Fibroblast of lung (primary cell): ENCODE measurements at places on chromosomes 3 and 15. TPM values are rescaled to one million over a fixed set of nuclear protein-coding genes. Genes with fewer than 3 reads are reported as not detected.

The FAM81A gene
- total RNA-seq = 0.26 and 0.33 TPM in 2 replicates

The RNF123 gene
- 19.5 and 27.1 TPM in 2 replicates for total RNA-seq

The A4GNT gene
- not detected in 2 replicates for total RNA-seq

The KY gene
- under 0.01 and 0.51 TPM in 2 replicates for total RNA-seq

The PLA1A gene
- under 0.01 and 0.26 TPM in 2 replicates for total RNA-seq

The BNC1 gene
- total RNA-seq = 7.7 and 14.2 TPM in 2 replicates

The RASL12 gene
- total RNA-seq = 49.3 and 50.5 TPM in 2 replicates

The SH3GL3 gene
- total RNA-seq = under 0.01 and 0.26 TPM in 2 replicates

The ADGRG7 gene
- not detected in 2 replicates for total RNA-seq

The PLIN1 gene
- total RNA-seq = 0.50 and 0.51 TPM in 2 replicates

The EFHB gene
- 0.83 and 1.0 TPM in 2 replicates for total RNA-seq

The FILIP1L gene
- total RNA-seq = 71.4 and 92.8 TPM in 2 replicates

The MESP1 gene
- total RNA-seq = 0.26 and 1.3 TPM in 2 replicates

The IP6K1 gene
- total RNA-seq = 28.8 and 30.2 TPM in 2 replicates

The MFGE8 gene
- total RNA-seq = 160 and 263 TPM in 2 replicates

The CEMIP gene
- total RNA-seq = 324 and 946 TPM in 2 replicates

The PAQR9 gene
- total RNA-seq = not detected in 2 replicates

The THAP10 gene
- total RNA-seq = 2.3 and 5.0 TPM in 2 replicates

The PEX5L gene
- 0.51 and 5.9 TPM in 2 replicates for total RNA-seq

The FANCD2OS gene
- total RNA-seq = not detected in 2 replicates

The EPHB3 gene
- total RNA-seq = 3.9 and 7.6 TPM in 2 replicates

The ELL3 gene
- 6.7 and 10.1 TPM in 2 replicates for total RNA-seq

The GRIP2 gene
- under 0.01 TPM in 2 replicates for total RNA-seq

The PP2D1 gene
- not detected in 2 replicates for total RNA-seq

The TEX55 gene
- not detected in 2 replicates for total RNA-seq

The SCG5 gene
- 39.8 and 46.2 TPM in 2 replicates for total RNA-seq

The KIF15 gene
- total RNA-seq = 2.1 and 3.8 TPM in 2 replicates

The FRMD5 gene
- total RNA-seq = 1.3 and 4.3 TPM in 2 replicates

The MNS1 gene
- 1.8 and 2.1 TPM in 2 replicates for total RNA-seq

The RLBP1 gene
- not detected in 2 replicates for total RNA-seq

The MYO5C gene
- under 0.01 TPM in 2 replicates for total RNA-seq

The SSUH2 gene
- total RNA-seq = not detected in 2 replicates

The PTPRG gene
- 64.5 and 97.9 TPM in 2 replicates for total RNA-seq

The TLR9 gene
- under 0.01 TPM in 1 of 2 replicates, not detected in the other for total RNA-seq

The SETD2 gene
- total RNA-seq = 30.8 and 35.3 TPM in 2 replicates

The LMOD3 gene
- 0.51 and 4.0 TPM in 2 replicates for total RNA-seq

The USP50 gene
- 0.17 TPM in 1 of 2 replicates, not detected in the other for total RNA-seq

The ECE2 gene
- total RNA-seq = not detected in 2 replicates

The MAP6D1 gene
- total RNA-seq = 0.51 and 0.83 TPM in 2 replicates

The CELSR3 gene
- 0.77 and 2.1 TPM in 2 replicates for total RNA-seq

The SENP5 gene
- 41.3 and 43.8 TPM in 2 replicates for total RNA-seq

The ARL13B gene
- total RNA-seq = 8.4 and 11.6 TPM in 2 replicates

The REC114 gene
- total RNA-seq = not detected in 2 replicates

The WNT5A gene
- total RNA-seq = 52.6 and 117 TPM in 2 replicates

The NR1I2 gene
- under 0.01 TPM in 1 of 2 replicates, not detected in the other for total RNA-seq

The CCDC13 gene
- total RNA-seq = 0.51 and 0.66 TPM in 2 replicates

The TTC21A gene
- 1.5 and 2.1 TPM in 2 replicates for total RNA-seq

The C2CD4A gene
- total RNA-seq = not detected in 2 replicates

The CPN2 gene
- total RNA-seq = not detected in 2 replicates

The SPSB4 gene
- not detected in 2 replicates for total RNA-seq

The PLA2G4E gene
- not detected in 2 replicates for total RNA-seq
